ENCODE measurements at places on chromosomes 6 and 20. TPM values are rescaled to one million over a fixed set of nuclear protein-coding genes. Genes with fewer than 3 reads are reported as not detected.

- no peaks in the 10 kb centered on the region for H3K36me3 ChIP-seq
- H3K4me1 ChIP-seq: no peaks in the 10 kb centered on the region
- no peak overlapping the region for H3K27ac ChIP-seq
- H3K4me3 ChIP-seq: no peak overlapping the region
Measured at GRCh38 chr6:3290149-3290930, 31.6 kb downstream of the PSMG4 start.

DNA sequence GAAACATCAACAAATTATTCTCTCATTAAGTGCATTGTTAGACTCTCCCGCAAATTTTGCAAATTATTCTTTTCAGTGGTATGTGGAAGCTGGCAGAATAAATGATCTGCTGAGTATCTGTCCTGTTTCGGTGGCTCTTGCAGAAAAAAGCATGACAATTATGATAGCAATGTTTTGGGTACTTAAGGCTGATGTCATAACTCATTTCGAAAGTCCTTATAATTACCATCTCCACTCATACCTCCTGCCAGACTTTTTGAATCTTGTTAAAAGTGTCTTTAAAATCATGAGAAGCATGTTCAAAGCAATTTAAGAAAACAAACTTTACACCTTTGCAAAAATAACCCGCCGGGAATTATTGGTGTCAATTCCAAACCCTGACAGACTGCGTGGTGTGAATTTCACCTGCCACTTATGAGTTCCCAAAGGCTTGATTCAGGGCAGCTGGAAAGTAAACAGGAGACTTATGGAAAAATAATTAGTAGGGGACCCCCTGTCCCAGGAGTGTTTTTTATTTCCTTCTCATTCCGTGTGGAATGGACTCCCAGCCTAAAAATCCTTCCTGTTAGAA lies 87.6 kb upstream of the E2F3 start:
- H3K27ac ChIP-seq: no peak overlapping the region
- H3K27me3 ChIP-seq: peaks cover 1% of the 10 kb centered on the region
- no peak for DNase-seq
- H3K36me3 ChIP-seq: no peaks in the 10 kb centered on the region
- no peak overlapping the region for H3K4me3 ChIP-seq
- H3K4me1 ChIP-seq: peaks cover 5% of the 10 kb centered on the region

DNA sequence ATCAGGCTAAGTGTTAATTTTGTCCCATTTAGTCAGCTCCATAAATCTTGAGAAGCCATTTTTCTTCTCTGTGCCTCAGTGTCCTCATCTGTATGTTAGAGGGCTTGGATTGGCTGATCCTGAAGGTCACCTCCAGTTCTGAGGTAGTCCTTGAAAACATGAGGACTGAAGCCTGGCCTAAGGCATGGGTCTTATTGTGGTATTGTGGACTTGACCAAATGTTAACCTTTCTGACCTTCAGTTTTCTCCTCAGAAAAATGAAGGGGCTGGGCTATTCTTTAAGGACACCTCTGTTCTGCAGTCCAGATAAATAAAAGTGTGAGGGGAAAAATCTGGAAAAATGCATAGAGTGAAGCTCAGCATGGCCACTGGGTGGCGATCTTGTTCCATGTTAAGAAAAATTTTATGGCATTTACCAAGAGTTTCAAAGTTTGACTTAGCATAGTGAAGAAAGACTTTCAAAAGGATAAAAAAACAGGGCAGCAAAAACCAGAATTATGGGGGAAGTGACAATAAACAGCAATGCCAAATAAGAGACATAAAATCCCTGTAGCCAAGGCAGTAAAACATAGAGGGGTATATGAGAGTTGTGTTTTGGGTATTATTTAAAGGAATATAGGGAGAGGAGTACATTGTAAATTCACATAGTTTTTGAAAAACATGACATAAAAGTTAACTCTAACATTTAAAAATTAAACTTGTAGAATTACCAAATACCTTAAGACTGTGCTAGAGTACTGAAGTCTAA lies 13.2 kb upstream of the TFB1M start:
- H3K36me3 ChIP-seq: no peaks in the 10 kb centered on the region
- H3K4me3 ChIP-seq: no peak overlapping the region
- peaks cover 2% of the 10 kb centered on the region for H3K4me1 ChIP-seq
- H3K27ac ChIP-seq: no peak overlapping the region

The CFB gene
- polyA plus RNA-seq: not detected

The PSORS1C2 gene
- polyA plus RNA-seq: not detected

The VSTM2L gene
- polyA plus RNA-seq: not detected

The PTGIS gene
- polyA plus RNA-seq: not detected

The SRMS gene
- polyA plus RNA-seq: not detected

The PSMF1 gene
- polyA plus RNA-seq: 87.6 TPM
